ENCODE measurements at places on chromosomes 7 and 10. TPM values are rescaled to one million over a fixed set of nuclear protein-coding genes. Genes with fewer than 3 reads are reported as not detected.

The C10orf62 gene
- not detected for total RNA-seq

The EPDR1 gene
- total RNA-seq: 6.4 TPM

The AASS gene
- 394 TPM for total RNA-seq

The TRIL gene
- total RNA-seq: 5.8 TPM

The AKR1C4 gene
- not detected for total RNA-seq

The CYP26C1 gene
- total RNA-seq: 0.21 TPM

The SSC4D gene
- 11.8 TPM for total RNA-seq

DNA sequence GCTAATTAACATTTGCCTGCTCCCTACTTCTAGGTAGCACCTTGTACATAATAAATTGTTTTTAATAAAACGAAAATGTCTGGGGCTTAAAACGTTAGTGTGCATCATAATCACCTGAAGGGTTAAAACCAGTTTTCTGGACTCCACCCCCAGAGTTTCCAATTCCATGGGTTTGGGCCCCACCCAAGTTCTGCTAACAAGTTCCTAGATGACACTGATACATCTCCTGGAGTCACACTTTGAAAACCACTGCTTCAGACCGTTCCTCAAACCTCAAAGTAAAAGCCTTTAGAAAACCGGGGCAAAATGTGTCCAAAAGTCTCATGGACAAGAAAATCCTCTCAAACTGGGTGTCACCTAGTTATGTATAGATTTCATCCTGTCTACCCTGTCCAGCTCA is 9.3 kb downstream of the OSBPL3 start:
- DNase-seq: no peak

GRCh38 chr7:133746847-133747246 is 380.3 kb upstream of the LRGUK start:
- DNase-seq: no peak

DNA sequence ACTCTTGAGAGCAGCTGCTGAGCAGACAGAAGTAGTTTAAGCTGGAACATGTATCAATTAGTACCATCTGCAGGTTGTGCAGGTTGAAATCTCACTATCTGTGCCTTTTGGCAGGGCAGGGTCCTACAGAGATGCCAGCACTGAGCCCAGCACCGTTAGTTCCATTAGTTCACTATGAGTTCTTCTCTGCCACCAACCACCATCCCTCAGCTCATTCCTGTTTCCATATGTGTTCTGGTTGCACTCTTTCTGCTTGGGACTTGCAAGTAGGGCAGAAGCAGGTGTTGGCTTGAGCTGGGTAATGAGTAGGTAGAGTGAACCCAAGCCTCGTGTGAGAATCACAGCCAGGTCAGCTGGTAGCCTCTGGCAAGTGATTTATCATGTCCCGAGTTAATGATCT is 2.8 kb downstream of the SMO start:
- DNase-seq: no peak

GRCh38 chr7:111272092-111272491 is 181.2 kb downstream of the LRRN3 start:
- DNase-seq: no peak

- DNase-seq: no peak
These were observed 300.6 kb downstream of the DNAJB6 start for GRCh38 chr7:157637216-157637949.

GRCh38 chr10:16381083-16381482 is 55.7 kb upstream of the PTER start:
- DNase-seq: no peak

DNA sequence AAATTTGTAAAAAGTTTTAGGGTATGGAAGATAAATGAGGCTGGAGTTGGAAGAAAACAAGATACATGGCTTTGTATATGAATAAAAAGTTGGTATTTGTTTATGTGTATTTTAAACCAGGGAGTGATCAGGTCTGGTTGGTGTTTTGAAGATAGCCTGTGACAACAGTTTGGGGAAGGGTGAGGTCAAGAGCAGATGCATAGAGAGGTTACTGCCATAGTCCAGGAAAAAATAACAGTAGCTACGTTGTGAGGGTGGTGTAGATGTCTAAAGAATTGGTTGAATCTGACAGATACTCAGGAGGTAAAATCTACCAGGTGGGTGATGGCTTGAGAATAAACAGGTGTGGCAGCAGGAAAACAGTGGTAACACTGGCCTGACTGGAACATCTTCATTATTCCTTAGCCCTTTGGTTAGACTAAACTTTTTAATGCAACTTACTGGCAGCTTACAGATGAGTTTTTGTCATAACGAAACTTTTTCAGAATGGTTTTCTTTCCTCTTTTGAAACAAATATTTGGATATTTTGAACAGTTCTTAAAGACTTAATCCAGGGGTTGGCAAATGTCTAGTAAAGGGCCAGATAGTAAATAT is 25.5 kb downstream of the ZNRF2 start:
- no peak for DNase-seq

DNA sequence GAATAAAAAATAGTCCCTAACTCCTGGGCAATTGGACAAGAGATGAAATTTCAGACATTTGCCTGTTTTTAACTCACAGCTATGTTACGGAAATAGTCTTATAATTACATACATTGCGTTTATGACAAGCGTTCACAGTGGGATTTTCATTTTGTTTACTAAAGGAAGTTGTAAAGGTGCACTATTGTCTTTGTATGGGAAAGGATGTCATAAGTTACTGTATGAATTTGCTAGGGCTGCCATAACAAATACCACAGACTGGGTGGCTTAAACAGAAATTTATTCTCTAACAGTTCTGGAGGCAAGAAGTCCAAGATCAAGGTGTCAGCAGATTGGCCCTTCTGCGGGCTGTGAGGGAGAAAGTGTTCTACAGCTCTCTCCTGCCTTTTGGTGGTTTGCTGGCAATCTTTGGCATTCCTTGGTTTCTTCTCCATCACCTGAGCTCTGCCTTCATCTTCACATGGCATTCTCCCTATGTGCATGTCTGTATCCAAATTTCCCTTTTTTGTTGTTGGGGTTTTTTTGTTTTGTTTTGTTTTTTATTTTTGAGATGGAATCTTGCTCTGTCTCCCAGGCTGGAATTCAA is 5.6 kb downstream of the NFE2L3 start:
- DNase-seq: no peak

- DNase-seq: no peak
These were observed 142.1 kb downstream of the CDK14 start for GRCh38 chr7:90738249-90738648.

GRCh38 chr10:102435529-102436233 is 3.3 kb upstream of the CUEDC2 start:
- DNase-seq: no peak

- no peak for DNase-seq
These were observed 2.4 kb downstream of the GBF1 start for GRCh38 chr10:102247734-102248133.
